ENCODE measurements at places on chromosomes 2 and 18.

DNA sequence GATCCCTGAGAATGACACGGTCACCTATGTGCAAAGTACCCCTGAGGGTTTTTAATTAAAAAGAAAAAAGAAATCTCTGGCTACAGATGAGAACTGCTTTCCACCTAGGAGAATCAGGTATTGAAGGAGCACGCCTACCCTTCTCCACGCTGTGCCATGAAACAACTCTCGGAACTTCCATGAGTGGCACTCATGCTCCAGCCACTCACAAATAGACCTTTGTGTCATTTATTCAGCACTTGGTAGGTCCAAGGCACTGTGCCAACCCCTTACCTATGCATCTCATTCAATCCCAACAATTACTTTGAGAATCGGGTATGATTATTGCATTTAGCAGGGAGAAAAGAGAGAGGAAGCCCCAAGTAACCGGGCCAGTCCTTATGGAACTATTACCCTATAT, 44.9 kb upstream of the TTC39C start:
- DNase-seq: no peak

- no peak for DNase-seq
Observed at GRCh38 chr18:48137374-48138081, 207.1 kb upstream of the SMAD2 start.

DNA sequence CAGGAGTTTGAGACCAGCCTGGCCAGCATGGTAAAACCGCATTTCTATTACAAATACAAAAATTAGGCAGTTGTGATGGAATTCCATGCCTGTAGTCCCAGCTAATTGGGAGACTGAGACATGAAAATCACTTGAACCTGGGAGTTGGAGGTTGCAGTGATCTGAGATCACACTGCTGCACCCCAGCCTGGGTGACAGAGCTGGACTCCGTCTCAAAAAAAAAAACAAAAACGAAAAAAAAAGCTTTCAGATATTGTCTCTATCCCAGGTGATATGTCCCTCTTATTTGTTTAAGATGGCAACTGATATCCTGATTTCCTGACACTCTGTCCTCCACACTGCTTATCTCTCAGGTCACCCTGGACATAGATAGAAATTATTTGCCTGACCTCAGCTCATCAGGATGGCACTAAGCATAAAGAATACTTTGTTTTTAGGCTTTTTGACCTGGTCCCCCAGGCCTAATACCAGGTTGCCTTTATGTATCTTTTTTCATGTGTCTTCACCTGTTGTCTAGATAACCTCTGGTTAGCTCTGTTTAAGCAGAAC, 295.2 kb upstream of the KCNJ3 start:
- no peak for DNase-seq

DNA sequence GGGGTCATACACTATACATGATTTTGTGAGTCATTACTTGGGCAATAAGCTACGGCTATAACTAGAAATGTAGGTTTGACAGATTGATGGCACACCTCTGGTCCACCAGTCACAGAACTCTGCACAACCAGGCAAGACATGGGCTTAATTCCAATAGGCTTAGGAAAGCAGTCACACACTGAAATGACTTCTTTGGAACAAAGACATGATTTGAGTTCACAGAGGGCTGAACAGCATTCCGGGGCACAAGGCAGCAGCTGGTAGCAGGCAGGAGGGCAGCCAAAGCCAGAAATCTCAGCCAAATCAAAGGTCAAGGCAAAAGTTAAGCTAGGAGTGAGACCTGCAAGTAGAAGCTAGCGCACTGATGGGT, 27.4 kb downstream of the FABP1 start:
- no peak for DNase-seq

GRCh38 chr2:167761465-167762136, 485.8 kb downstream of the STK39 start:
- no peak for DNase-seq

DNA sequence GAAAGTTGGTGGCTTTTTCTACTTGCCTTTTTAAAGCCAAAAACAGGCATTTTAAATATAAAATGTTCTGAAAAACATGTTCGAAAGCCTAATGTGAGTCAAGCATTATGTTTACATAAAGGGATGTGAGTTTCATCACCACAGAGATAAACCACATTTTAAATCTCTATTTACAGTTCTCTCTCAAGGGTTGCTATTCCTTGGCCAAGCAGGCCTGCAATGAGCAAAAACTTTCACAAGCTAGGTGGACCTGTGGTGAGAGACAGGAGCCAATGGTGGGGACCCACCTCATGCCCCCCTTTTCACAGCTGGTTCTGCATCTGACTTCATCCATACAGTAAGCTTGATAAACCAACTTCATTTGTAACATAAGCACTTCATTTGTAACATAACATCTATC, 65.1 kb downstream of the CUL3 start:
- DNase-seq: peak; percentile 63

GRCh38 chr2:181354626-181355025, 102.6 kb upstream of the ITGA4 start:
- DNase-seq: peak; percentile 79

DNA sequence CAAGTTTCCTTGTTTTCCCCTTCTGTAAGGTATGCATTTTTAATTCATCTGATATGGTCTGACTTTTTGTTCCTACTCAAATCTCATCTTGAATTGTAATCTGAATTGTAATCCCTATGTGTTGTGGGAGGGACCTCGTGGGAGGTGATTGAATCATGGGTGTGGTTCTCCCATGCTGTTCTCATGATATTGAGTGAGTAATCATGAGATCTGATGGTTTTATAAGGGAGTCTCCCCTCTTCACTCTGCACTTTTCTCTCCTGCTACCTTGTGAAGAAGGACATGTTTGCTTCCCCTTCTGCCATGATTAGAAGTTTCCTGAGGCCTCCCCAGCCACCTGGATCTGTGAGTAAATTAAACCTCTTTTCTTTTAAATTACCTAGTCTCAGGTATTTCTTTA, 476.1 kb downstream of the LPIN1 start:
- DNase-seq: no peak

DNA sequence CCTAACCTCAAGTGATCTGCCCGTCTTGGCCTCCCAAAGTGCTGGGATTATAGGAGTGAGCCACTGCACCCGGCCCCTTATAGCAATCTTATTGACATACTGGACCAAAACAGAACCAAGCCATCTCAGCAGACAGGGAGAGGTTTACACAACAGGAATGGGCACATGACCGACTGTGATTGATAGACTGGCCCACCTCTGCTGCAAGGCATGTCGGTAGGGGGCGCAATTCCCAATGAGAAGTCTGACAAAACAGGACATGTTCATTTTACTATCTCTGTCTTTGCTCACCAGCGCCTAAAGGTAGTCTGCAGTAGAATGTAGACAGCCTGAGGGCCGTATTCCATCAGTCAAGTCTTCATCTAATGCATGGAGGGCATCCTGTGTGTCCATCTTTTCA, 2.0 kb downstream of the LYPD6B start:
- DNase-seq: peak; percentile 26

DNA sequence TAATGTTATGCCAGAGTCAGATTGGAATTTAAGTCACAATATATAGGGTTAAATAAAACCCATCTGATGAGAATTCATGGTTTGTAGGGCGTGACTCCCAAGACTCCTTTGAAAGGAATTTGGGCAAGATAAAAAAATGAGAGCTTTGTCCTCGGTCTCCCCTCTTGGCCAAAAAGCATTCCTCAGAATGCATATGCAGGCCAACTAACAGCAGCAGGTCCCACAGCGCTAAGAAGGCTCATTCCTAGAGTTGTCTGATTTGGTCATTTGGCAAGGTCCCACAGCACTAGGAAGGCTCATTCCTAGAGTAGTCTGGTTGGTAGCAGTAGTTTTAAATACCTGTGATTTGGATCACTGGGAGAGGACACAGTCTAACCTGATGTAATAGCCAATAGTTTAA, 106.3 kb upstream of the B3GNT2 start:
- DNase-seq: peak; percentile 25

DNA sequence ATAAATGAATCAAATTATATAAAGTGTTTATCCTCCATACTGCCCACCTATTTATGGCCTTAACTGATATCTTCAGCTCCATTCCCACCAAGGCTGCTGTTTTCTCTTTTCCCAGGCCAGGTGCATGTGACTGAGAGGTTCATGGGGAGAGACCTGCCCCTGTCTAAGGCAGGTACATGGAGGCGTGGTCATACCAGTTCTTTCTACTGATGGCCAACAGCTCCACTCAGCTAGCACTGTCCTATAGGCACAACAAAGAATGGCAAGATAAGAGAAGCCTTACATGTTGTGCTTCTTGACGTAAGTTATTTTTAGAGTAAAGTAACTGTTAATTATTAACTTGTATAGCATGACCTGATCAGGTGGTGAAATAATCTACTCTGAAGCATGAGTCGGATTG, 16.8 kb downstream of the AKAIN1 start:
- no peak for DNase-seq

DNA sequence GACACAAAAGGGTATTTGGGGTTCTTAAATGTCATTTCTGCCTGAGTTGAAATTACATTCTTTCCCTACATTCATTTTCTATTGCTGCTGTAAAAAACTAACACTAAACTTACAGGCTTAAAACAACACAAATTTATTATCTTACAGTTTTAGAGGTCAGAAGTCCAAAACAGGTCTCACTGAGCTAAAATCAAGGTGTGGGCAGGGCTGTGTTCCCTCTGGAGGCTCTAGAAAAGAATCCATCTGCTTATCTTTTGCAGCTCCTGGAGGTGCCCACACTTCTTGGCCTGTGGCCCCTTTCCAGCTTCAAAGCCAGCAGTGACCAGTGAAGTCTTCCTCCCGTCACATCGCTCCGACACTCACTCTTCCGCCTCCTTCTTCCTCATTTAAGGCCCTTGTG, 23.2 kb upstream of the SLC1A4 start:
- DNase-seq: no peak

DNA sequence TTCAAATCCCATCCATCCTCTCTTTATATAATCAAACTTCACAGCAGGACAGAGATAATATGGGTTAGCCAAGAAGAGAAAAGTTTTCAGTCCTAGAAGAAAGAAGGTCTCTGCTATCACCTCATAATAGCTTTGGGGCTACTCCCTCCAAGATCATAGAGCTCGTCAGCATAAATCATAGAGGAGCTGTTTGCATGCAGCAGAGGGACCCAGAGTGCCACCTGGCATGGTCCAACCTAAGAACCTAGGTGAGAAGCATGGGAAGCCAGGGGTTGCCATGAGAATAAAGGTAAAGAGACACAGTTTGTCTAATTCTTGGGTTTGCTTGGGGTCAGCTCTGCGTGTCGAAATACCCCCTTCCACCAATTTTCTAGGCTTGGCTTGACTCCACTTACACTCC, 87.1 kb upstream of the CYP1B1 start:
- no peak for DNase-seq

DNA sequence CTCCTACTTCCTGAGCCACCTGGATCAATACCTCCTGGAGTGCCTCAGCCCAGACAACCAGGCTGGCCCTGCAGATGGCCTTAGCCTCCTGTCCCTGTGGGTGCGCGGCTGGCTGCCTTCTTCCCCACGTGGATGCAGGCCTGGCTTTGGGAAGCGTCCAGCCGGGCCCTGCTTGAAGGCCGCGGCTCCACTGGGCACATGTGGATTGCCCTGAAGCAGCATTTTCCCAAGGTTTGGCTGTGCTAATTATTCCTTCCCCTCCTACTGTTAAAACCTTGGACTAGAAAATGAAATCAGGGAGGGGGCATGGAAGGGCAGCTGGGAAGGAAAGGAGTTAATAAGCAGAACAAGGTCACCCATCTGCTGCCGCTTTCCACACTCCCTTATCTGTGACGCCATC, 143.0 kb upstream of the GATA6 start:
- no peak for DNase-seq

Measured in fibroblast of skin of scalp (primary cell).